ENCODE measurements at places on chromosomes 12 and 14.

DNA sequence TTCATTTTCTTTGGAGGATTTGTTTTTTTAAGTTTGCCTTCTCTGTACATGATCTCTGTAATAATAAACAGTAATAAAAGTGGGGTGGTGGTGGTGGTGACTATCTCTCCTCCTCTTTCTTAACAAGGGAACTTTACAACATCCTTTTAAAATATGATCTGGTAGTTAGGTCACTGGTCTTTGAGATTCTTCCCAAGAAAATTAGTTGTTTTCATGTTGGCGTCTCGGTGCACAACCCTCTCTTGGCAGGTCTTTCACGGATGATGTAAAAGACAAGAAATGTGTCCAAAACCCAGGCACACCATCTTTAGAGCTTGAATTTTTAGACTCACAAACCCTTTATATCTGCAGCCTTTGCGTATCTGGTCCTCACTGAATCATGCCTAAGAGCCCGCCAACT, 488.5 kb upstream of the TBX3 start:
- no peak for DNase-seq

DNA sequence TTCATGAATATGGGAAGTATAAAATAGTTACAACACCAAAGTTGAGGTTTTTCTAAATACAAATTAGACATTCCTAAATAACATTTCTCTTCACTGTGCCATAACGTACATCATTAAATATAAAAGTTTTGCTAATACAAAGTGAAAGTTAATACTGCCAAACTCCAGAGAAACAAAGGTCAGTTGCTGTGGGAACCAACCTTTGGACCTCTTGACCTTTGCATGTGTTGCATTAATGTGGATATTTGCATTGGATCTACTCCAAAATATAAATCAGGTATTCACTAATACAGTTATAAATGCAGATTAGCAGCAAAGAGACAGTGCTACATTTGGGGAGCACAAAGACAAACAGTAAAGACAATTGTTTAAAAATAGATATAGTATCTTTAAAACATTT, 366.0 kb upstream of the USP15 start:
- no peak for DNase-seq

GRCh38 chr12:86264451-86265328, 8.5 kb upstream of the MGAT4C start:
- DNase-seq, result peak; percentile 57

DNA sequence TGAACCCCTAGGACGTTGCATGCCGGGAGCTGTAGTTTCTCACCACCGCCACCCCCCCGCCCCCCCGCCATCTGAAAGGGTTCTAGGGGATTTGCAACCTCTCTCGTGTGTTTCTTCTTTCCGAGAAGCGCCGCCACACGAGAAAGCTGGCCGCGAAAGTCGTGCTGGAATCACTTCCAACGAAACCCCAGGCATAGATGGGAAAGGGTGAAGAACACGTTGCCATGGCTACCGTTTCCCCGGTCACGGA, 501 bp upstream of the HSP90B1 start:
- no peak for DNase-seq

GRCh38 chr12:100715976-100716944, 78.3 kb upstream of the ANO4 start:
- DNase-seq, result no peak

- no peak for DNase-seq
These were observed 16.4 kb upstream of the CACNA2D4 start for GRCh38 chr12:1934831-1935230.

DNA sequence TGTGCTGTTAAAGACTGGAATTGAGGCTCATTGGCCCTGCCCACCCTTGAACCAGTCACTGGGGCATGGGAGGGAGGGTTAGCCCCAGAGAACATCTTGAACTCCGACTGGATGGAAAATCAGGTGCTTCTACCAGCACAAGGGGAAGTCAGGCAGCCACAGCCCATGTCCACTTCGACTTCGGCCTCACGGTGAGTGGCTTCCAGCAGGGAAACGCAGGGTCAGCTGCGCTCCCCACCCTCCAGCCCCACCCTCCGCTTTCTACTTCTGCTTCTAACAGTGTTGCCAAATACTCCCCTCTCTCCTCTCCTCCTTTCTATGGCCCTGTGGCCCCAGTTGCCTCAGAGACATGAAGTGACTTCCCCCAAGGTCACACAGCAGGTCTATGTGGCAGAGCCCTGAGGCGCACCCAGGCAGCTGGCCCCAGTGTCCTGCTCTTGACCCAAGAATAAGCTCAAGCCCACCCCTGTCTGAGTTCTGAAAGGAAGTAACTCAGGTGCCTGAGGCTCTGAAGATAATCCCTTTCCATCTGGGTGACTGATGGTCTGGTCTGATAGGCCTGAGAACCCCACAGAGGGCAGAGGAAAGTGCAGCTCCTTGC, 11.9 kb upstream of the SH2B3 start:
- DNase-seq, result no peak

GRCh38 chr12:1720494-1720893, 29.6 kb downstream of the ADIPOR2 start:
- no peak for DNase-seq

DNA sequence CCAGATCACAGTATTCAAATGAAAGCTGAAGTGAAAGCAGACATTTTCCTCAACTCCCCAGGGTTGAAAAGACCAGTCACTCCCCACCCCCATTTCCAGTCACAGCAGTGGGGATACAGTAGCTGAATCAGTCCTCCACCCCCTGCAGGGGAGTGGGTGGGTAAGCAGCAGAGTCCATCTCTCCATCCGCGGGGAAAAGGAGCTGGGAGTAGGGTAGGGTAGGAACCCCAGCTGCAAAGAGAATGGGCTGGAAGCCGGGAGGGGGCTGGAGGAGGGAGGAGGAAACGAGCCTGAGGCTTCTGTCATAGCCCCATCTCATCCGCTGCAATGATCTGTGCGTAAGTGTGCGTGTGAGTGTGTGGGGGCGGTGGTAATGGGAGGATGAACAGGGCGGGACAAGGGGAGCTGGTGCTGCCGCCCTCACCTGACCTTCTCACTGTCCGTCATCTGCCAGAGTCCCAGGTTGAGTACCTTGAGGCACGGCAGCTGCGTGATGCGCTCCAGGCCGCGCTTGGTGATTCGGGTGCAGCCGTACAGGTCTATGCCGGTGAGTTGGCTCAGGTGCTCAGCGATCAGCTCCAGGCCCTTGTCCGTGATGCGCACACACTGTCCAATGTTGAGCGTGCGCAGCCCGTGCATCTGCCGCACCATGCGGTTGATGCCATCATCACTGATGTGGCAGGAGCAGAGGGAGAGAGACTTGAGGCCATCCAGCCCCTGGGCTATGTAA, 1.8 kb downstream of the FBXL14 start:
- no peak for DNase-seq

- no peak for DNase-seq
These were observed 73.5 kb upstream of the GPHB5 start for GRCh38 chr14:63392236-63392635.

DNA sequence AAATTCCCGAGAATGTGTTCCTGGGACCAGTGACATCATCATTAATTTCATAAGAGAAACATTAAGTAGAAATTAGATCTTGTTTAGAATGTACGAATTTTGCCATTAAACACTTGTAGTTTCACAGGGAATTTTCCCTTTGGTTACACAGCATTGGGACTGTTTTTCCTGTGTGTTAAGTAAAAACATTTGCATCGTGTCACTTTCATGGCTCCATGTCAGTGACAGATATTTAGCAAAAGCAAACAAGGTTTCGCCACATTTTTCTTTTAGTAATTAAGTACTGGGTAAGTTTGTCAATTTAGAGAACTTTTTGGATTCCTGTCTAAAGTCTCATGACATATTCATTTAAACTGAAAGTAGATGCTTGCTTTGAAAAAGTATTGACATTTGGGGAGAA, 45.5 kb upstream of the OVCH1 start:
- DNase-seq, result no peak

DNA sequence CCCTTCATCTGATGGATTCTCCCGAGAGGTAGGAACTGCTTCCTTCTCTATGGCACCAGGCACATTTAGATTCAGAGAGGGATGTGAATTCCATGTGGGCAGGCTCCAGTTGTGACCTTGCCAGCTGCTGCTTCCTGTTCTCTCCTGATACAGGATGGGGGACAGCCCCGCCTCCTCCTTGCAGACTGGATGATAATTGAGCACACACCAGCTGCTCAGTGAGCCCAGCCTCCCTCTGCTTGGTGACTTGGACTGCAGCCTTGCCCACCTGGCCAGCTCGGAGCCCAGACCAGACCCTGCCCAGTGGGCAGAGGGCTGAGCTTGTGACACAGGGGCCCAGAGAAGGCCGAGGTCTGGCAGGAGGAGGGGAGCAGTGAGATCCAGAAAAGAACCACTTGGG, 90.2 kb downstream of the CALM1 start:
- DNase-seq, result no peak

GRCh38 chr12:119808441-119808840, 68.7 kb downstream of the CIT start:
- DNase-seq, result no peak

GRCh38 chr12:124430491-124430890, 135.6 kb downstream of the RFLNA start:
- DNase-seq, result no peak

- DNase-seq, result no peak
These were observed 22.1 kb downstream of the LGMN start for GRCh38 chr14:92726135-92726932.

- no peak for DNase-seq
These were observed 157.5 kb downstream of the PLCZ1 start for GRCh38 chr12:18580291-18580690.

- no peak for DNase-seq
These were observed 10.2 kb upstream of the FLRT2 start for GRCh38 chr14:85519661-85520305.

DNA sequence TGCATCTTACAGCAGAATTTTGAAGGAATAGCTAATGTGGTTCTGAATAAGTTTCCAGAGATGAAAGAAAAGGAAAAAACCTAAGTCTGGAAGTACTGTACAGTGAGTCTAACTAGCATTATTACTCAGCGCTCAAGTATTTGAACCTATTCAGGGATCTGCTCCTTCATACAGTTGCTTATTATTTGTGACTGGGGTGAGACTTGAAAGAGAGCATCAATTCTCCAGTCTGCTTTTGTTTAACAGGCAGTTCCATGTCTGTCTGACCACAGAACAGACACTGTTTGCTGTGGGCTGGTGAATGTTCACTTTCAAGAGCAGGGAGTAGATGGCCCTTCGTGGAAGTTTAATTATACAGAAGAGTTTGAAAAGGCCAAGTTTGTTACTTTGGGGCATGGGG, 9.3 kb downstream of the ETV6 start:
- no peak for DNase-seq

DNA sequence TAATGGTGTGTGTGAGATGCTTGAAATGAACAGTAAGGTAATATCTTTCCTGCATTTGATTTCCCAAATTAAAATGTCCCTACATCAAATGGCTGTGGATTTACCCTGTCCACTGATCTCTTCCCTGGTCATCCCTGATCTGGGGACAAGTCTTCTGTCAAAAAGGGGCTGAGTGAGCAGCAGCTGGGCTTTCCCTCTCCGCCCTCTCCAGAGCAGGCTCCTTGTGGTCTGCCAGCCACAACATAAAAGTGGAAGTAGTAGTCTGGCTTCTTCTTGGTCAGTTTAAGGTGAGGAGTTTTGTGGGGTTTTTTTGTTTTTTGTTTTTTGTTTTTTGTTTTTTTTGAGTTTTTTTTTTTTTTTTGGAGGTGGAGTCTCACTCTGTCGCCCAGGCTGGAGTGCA, 25.2 kb upstream of the PLXNC1 start:
- DNase-seq, result no peak

- no peak for DNase-seq
These were observed 81.6 kb downstream of the PLEKHG7 start for GRCh38 chr12:92784356-92784755.

GRCh38 chr14:69615496-69616407, 4.4 kb downstream of the SUSD6 start:
- peak; percentile 52 for DNase-seq
